ENCODE measurements at places on chromosomes 7 and 10.

DNA sequence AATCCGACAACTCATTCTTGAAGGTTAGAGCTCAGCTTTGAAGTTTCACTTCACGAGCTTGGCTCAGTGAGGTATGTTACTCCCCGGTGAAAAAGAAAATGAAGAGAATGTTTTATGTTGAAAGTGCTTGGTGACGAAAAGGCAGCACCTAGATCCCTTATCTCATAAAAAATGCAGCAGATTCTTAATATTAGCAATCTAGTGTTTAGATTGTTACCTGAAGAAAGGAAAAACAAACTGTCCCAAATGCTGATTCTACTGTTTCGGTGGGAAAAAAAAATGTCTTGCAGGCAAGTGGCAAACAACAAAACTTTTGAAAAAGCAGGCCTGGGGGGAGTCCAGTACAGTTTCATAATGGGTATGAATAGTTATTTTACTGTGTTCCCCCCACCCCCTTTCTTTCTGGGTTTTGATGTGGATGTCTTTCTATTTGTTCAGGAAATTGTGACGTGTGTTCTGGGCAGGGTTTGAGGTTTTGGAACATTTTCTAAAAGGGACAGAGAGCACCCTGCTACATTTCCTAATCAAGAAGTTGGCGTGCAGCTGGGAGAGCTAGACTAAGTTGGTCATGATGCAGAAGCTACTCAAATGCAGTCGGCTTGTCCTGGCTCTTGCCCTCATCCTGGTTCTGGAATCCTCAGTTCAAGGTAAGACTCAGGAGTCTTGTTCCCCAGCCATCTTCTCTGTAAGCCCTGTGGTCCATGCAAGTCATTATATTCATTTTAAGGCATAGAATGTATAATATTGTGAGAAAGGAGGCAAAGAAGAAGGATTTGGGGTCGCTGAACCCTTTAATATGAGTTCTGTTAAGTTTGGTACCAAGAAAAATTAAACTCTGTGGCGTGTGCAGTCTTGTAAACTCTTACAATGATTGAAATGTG, at the start of gene SRGN:
TSS of gene SRGN (plus strand) at position 514 of the 881 bp plus-strand sequence. CDS start at position 569, 55 bp downstream.
- DNase-seq, result peak; percentile 72

- no peak for DNase-seq
Observed at GRCh38 chr7:90320418-90320800, 695 bp downstream of the FAM237B start.

- no peak for DNase-seq
Observed at GRCh38 chr10:119209035-119209735, 1.8 kb downstream of the GRK5 start.

- DNase-seq, result no peak
Observed at GRCh38 chr10:121834757-121835156, 93.1 kb downstream of the ATE1 start.

- peak; percentile 77 for DNase-seq
Observed at GRCh38 chr10:98309366-98310355, 41.7 kb upstream of the LOXL4 start.

- no peak for DNase-seq
Observed at GRCh38 chr7:71682181-71682580, 550.2 kb downstream of the GALNT17 start.

DNA sequence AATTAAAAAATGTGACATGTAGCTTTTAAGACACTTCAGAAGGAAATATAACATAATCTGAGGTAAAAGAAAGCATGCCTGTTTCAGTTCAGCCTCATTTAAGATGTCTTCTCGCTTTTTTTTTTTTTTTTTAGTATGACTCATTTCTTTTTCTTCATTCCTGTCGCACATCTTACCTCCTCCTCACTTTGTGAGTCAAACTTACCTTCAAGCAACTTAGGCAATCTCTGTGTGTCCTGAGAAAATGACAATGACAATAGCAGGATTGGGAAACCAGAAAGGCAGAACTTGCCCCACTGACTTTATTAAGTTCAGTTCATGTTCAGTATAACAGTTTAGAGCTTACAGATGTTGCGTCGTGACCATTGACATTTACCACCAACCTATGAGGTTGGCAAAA, 7.7 kb downstream of the PTN start:
- no peak for DNase-seq

Measured in GM13976 (cell line).